ENCODE measurements at places on chromosomes 7 and 10. TPM values are rescaled to one million over a fixed set of nuclear protein-coding genes. Genes with fewer than 3 reads are reported as not detected.

GRCh38 chr7:46672861-46673260 is 751.8 kb upstream of the IGFBP3 start:
- H3K4me3 ChIP-seq, result no peak overlapping the region
- H3K36me3 ChIP-seq, result no peaks in the 10 kb centered on the region
- H3K27me3 ChIP-seq, result no peaks in the 10 kb centered on the region
- H3K4me1 ChIP-seq, result no peaks in the 10 kb centered on the region
- H3K27ac ChIP-seq, result no peak overlapping the region

DNA sequence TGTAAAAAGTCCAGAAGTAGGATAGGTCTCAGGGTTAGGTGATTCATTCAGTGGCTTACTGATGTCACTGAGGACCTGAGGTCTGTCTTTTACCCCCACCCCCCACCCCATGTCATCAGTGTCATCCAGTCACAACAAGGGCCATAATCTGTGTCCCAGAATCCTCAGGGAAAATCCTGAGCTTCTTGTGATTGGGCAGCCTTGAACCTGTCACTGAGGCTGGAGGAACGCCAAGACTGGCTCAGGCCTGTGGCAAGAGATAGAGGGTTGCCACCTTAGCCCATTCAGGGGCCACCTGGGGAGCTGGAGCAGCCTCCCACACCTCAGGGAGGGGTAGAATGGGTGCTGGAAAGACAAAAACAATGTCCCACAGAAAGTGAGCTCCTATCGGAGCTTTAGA is 29.7 kb downstream of the NUB1 start:
- no peak overlapping the region for H3K4me3 ChIP-seq
- peaks cover 11% of the 10 kb centered on the region for H3K4me1 ChIP-seq
- H3K27ac ChIP-seq, result no peak overlapping the region
- peaks cover 28% of the 10 kb centered on the region for H3K36me3 ChIP-seq
- DNase-seq, result no peak

- no peak overlapping the region for H3K4me3 ChIP-seq
- peaks cover 58% of the 10 kb centered on the region for H3K4me1 ChIP-seq
- peaks cover 35% of the 10 kb centered on the region for H3K36me3 ChIP-seq
- peaks cover 39% of the 10 kb centered on the region for H3K27me3 ChIP-seq
- no peak for DNase-seq
- H3K27ac ChIP-seq, result no peak overlapping the region
Observed at GRCh38 chr10:62812672-62813439, 3.3 kb downstream of the EGR2 start.

DNA sequence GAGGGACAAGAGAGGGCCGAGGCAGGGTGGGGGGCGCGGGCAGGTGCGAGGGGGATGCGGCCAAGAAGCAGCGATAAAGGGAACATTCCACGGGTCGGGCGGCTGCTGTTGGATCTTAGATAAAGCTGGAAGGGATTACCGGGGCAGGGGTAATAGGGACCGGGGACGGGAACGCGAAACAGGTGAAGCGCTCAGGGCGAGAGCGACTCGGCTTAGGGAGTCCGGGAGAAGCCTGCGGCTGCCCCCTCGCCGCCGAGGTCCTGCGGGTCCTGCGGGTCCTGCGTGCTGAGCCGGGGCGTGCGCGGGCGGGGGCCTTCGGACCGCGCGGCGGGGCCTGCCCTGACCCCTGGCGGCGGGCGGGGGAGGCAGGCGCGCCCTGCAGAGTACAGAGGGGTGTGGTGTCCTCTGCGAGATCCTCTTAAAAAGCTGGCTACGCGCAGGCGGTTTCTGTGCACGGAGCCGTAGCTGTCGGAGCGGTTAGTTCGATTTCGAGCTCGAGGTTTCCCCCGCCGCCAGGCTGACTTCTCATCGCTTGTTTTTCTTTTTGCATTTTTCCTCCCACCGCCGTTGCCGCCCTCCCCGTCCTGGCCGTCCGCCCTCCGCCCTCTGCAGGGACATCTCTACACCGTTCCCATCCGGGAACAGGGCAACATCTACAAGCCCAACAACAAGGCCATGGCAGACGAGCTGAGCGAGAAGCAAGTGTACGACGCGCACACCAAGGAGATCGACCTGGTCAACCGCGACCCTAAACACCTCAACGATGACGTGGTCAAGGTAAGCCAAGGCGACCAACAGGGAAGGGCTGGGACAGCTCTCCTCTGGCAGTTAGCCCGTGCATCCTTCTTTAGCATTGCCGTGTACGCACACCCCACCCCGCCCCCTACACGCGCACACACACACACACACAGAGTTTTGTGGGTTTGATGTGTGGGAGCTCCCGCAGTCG is 1.4 kb downstream of the CAV1 start:
- H3K36me3 ChIP-seq, result no peaks in the 10 kb centered on the region
- H3K4me1 ChIP-seq, result peaks cover 25% of the 10 kb centered on the region
- H3K4me3 ChIP-seq, result peak overlapping the region; percentile 75
- peak; percentile 70 for DNase-seq

- no peak for DNase-seq
- H3K36me3 ChIP-seq, result no peaks in the 10 kb centered on the region
- peaks cover 13% of the 10 kb centered on the region for H3K27me3 ChIP-seq
- no peak overlapping the region for H3K27ac ChIP-seq
- peaks cover 14% of the 10 kb centered on the region for H3K4me1 ChIP-seq
- no peak overlapping the region for H3K4me3 ChIP-seq
Observed at GRCh38 chr7:26087321-26088091, 64.5 kb upstream of the NFE2L3 start.

DNA sequence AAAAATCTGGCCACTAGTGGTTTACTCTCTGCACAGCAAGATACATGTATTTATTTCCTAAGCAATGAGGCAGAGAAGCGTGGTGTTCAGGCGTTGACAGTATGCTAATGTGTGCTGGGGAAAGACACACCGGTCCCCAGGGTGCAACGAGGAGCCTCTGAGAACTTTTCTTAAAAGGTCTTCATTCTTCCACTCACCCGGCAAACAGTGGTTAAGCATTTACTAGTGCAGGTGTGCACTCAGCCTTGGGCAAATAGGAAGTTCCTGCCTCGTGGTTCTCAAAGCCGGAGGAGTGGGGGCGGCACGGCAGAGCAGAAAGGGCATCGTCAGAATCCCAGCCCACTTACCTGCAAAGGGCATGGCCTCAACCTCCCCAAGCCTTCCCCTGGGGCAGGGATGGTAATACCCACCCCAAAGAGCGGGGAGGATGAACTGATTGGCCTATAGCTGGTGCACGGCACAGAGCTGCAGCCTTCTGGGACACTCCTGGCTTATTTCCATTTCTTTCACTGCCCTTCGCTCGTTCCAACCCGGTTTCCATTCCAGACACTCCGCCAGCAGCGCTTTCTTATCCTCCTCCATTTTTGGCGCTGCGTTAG is 184.3 kb upstream of the CTBP2 start:
- no peaks in the 10 kb centered on the region for H3K36me3 ChIP-seq
- DNase-seq, result no peak
- H3K4me3 ChIP-seq, result no peak overlapping the region
- no peaks in the 10 kb centered on the region for H3K27me3 ChIP-seq

DNA sequence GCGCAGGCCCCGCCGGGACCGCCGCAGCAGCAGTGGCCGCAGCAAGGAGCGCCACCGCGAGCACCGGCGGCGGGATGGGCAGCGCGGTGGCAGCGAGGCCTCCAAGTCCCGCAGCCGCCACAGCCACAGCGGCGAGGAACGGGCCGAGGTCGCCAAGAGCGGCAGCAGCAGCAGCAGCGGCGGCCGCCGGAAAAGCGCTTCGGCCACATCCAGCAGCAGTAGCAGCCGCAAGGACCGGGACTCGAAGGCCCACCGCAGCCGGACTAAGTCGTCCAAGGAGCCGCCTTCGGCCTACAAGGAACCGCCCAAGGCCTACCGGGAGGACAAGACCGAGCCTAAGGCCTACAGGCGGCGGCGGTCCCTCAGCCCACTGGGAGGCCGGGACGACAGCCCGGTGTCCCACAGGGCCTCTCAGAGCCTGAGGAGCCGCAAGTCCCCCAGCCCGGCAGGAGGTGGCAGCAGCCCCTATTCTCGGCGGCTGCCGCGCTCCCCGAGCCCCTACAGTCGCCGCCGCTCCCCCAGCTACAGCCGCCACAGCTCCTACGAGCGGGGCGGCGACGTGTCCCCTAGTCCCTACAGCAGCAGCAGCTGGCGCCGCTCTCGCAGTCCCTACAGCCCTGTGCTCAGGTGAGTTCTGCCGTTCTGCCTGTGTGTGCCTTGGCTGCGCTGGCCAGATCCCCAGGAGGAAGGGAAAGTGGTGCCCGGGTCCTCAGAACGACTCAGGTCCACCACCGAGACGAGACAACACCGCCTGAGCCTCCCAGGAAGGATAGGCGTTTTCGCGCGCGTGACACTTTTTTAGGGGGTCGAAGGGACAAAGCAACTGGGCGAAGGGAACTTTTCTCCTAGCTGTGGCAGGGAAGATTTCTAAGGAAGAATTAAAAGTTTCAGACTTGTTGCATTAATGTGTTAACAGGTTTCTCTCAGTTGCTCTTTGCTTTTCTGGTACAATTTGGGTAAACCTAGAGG is 1.5 kb downstream of the CDK13 start:
- DNase-seq, result peak; percentile 68
- H3K36me3 ChIP-seq, result peaks cover 32% of the 10 kb centered on the region
- H3K4me1 ChIP-seq, result peaks cover 53% of the 10 kb centered on the region

- H3K27ac ChIP-seq, result no peak overlapping the region
- no peaks in the 10 kb centered on the region for H3K36me3 ChIP-seq
Observed at GRCh38 chr10:44028384-44029137, 356.3 kb downstream of the CXCL12 start.

DNA sequence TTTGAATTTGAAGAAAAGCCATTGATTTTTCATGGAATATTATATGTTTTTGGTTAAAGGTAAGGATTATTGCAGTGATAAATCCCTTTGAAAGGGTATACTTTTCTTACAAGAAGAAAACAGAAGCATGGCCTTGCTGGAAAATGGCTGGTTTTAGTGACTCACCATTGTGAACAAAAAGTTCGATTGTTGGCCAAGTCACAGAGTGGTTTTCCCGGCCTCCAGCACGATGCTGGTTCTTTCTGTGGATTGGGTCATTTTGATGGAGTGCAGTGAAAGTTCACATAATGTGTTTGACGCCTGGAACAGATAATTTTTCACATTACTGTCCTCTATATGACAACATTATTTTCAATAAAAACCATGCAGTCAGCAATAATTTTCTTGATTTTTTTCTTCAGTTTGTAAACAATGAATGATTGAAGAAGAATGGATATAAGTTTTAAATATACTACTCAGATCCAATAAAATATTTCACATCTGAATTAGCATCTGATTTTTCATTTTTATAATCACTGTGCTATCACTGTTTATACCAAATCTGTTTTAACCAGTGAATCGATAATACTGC is 60.9 kb downstream of the RBM20 start:
- no peak for DNase-seq
- no peak overlapping the region for H3K4me3 ChIP-seq
- H3K27ac ChIP-seq, result no peak overlapping the region

DNA sequence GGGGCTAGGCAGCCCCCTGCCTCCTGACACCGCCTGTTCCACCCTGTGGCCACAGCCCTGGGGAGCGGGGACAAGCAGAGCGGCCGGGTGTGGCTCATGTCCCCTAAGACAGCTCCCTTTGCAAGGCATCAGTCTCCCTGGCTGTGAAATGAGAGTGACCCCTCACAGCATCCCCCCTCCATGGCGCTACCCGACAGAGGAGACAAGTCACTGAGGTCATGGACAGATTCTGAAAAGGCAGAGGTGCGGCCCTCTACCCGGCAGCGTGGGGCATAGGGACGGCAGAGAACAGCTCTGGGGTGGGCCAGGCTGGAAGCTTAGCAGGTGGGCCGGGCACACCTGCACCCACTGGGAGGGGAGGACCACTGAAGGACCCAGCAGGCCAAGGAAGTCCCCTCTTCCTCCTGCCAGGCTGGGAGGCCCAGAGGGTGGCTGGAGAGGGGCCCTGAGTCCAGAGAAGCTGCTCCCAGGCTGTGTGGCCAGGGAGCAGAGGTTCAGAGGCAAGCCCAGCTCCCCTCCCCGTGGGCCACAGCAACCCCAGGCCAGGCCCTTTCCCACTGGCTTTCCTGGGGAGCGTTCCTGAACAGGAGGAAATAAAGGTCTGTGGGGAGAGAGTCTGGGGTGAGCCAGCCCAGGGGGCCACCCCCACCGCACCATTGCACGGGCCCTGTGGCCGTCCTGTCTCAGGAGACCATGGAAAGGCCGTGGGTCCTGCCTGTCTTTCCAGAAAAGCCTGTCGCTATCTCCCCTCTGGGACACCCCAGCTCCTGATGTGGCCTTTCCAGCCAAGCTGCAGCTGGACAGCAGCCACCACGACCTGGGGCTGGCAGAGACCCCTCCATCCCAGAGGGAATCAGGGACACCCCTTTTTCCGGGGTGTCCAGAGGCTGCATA is 1.7 kb downstream of the ADAP1 start:
- peaks cover 13% of the 10 kb centered on the region for H3K4me1 ChIP-seq
- no peak for DNase-seq
- no peak overlapping the region for H3K4me3 ChIP-seq
- peaks cover 17% of the 10 kb centered on the region for H3K27me3 ChIP-seq
- H3K36me3 ChIP-seq, result no peaks in the 10 kb centered on the region

DNA sequence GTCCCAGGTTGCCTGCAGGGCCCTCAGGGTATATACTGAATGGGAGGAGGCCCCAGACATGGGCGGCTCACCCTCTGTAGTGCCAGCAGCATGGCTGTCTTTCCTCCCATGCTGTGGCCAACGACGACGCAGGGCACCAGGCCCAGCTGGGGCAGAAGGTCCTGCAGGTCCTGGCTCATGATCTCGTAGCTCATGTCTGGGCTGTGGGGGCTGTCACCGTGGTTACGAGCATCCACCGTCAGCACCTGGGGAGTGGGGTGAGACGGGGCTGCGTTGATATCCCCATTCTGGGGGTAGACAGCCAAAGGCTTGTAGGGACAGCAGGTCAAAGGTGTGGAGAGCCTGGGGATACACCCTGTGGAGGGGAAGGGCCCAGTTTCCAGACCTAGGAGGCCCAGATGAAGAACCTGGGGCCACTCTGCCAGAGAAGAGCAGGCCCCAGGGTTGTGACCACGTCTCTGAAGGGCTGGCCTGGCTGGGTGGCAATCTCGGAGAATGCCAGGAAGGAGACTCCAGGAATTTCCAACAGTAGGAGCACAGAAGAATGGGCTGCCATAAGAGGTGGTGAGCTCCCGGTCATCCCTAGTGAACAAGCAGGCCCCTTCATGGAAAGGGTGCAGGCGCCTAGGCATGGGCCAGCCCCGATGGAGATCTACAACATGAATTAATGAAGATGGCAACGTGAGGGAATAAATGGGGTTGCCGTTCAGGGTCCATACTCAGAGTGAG is 947 bp downstream of the ABHD11 start:
- H3K36me3 ChIP-seq, result peaks cover 4% of the 10 kb centered on the region
- no peaks in the 10 kb centered on the region for H3K27me3 ChIP-seq

GRCh38 chr10:123323884-123324283 is 169.7 kb downstream of the BUB3 start:
- no peak overlapping the region for H3K4me3 ChIP-seq
- no peaks in the 10 kb centered on the region for H3K27me3 ChIP-seq
- no peak overlapping the region for H3K27ac ChIP-seq

GRCh38 chr10:65931291-65932070 is 994.4 kb upstream of the LRRTM3 start:
- DNase-seq, result no peak
- H3K27ac ChIP-seq, result no peak overlapping the region
- no peaks in the 10 kb centered on the region for H3K27me3 ChIP-seq
- H3K36me3 ChIP-seq, result no peaks in the 10 kb centered on the region
- no peak overlapping the region for H3K4me3 ChIP-seq
- no peaks in the 10 kb centered on the region for H3K4me1 ChIP-seq

GRCh38 chr7:138025215-138026186 is 23.6 kb upstream of the CREB3L2 start:
- H3K27me3 ChIP-seq, result no peaks in the 10 kb centered on the region
- H3K4me1 ChIP-seq, result peaks cover 5% of the 10 kb centered on the region
- H3K4me3 ChIP-seq, result no peak overlapping the region
- no peaks in the 10 kb centered on the region for H3K36me3 ChIP-seq

The GPR85 gene
- total RNA-seq, result not detected

The OR2A12 gene
- total RNA-seq, result not detected

The SPACDR gene
- 4.3 TPM for total RNA-seq
